ENCODE measurements at places on chromosomes 6 and 20.

GRCh38 chr20:1373036-1373435 is 19.8 kb downstream of the FKBP1A start:
- no peak for DNase-seq

DNA sequence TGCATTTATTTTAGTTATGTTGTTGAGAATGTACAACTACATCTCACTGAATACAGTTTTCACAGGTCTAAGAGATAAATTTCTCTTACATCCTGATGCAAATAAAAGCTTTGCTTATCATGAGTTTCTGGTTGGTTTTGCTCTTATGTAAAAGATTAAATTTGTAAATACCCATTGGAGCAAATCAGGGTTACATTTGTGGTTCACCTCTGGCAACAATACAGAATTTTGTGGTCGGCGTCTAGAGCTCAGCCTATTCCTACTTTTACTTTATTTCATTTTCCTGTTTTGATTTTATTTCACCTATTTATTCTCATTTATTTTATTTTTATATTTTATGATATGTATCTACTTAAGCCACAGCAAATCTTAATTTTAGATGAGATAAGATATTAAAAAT is 271.9 kb upstream of the MARCKS start:
- DNase-seq, result no peak

GRCh38 chr6:146595972-146596731 is 2.6 kb upstream of the ADGB start:
- peak; percentile 25 for DNase-seq

DNA sequence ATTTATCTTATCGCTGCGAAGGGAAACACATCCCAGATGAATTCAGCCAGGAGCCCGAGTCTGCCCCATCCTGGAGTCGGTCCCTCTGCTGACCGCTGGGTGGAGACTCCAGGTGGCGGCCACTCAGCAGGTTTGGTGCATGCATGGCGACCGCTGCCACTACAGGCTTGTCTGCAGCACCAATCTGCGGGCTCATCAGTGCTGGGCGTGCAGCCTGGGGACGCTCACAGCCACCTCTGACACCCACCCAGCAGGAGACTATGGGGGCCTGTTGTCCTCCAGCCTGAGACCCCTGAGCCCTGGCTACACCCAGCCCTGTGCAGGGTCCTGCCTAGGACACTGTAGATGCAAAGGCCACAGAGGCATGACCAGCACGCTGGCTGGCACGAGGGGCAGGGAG is 40.5 kb upstream of the GATA5 start:
- DNase-seq, result no peak

GRCh38 chr6:158575550-158575949 is 15.7 kb downstream of the TMEM181 start:
- DNase-seq, result no peak

DNA sequence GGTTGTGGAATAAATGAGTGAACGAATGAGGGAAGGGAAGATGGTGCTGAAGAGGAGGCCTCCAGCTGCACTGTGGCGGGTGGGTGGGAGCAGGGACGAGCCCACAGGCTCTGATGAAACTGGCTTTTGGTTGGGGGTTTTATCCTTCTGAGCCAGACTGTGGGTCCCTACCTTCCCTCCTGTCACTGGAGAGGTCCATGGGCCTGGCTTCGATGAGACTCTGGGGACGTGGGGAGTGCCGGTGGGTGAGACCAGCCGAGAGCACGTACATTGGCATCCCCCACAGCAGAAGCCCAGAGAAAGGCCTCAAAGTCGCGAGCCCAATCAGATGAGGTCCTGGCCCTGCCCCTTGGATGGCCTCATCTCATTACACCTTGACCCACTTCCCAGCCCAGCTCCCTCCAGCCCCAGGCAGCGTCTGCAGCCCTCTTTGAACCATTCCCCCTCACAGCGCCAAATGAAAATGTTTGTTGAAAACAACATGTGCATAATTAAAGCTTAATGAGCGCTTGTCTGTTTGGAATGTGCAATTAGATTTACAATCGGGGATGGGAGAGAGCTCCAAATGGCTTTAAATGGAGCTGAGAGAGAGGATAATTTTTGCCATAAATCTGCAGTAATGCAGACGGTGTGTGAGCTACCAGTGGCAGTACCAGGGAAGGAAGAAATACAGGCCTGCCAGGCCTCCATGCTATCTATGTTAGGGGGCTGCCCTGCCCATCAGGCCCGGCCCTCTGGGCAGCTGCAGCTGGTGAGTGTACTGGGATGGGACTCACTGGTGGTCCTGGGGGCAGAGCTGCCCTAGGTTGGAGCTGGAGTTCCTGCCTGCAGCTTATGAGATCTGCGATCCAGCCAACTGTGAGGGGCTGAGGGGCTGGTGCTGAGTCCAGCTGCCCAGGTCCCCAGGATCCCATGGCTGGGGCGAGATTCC is 47.2 kb downstream of the TOX2 start:
- no peak for DNase-seq

DNA sequence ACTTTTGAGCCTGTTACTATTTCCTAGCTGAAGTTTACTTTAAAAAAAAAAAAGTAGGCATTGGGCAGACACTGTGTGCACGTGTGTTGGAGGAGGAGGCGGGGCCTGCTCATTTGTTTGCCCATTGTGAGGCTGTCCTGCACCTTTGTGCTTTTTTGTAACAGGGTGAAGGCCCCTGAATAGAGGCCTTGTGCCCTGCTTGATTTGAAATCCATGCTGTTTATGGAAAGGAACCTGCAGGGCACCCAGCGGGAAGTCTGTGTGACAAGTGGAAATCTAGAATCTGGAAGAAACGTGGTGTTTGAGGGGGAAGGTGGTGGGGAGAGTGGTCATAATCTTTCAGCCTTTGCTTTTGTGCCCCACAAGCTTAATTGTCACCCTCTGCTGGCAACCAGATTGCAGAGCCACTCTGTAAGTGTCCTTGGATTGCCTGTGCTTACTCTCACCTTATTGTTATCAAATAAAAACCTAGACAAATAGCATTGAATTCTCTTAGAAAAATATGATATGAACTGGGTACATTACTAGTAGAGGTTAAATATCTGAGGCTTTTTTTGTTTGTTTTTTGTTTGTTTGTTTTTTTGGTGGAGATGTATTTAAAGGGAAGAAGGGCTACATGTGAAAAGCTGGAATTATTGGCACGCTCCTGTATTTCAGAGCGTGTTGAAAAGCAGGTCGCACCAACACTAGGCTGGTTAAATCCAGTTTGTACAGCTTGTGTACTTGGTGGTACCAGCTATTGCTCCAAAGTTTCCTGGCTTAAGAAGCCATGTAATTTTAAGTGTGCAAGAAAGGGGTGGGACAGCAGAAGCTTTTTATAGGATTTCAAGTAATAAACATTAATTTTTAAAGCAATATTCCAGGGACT is 156.3 kb downstream of the ARID1B start:
- DNase-seq, result no peak

DNA sequence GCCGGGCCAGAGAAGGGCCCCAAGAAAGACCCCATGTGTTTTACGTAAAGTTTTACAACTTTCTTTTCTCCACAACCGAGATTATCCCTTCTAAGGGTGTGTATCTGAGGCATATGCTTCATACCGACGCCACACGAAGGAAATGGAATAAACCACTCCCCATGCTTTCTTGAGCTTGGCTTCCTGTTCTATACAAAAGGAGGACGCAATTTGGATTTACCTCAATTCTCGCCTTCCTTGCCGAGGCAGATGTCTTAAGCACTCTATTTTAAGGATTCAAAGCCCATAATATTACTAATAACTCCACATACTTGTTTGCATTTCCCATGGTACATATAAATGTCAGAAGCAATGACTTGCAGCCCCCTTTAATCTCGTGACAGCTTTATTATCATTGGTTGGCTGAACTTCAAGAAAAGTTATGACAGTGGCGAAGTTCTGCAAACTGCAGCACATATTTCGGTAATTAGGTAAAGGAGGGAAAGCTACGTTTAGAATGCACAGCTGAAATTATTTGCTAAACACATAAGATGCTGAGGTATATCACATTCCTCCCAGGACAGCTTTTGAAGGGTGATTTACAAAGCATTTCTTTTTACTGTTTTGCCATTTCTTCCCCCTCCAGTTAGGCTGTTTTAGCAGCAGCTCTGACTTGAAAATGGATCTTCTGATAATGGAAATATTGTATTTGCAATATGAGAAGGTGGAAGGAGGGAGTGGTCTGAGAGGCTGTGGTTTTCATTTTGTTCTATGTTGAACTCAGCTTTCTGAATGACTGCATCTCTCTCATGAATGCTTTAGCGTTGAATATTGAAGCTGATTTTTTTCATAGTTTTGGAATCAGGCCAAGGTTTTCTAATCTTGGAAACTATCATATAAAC is 330.5 kb downstream of the EPHA7 start:
- DNase-seq, result no peak

DNA sequence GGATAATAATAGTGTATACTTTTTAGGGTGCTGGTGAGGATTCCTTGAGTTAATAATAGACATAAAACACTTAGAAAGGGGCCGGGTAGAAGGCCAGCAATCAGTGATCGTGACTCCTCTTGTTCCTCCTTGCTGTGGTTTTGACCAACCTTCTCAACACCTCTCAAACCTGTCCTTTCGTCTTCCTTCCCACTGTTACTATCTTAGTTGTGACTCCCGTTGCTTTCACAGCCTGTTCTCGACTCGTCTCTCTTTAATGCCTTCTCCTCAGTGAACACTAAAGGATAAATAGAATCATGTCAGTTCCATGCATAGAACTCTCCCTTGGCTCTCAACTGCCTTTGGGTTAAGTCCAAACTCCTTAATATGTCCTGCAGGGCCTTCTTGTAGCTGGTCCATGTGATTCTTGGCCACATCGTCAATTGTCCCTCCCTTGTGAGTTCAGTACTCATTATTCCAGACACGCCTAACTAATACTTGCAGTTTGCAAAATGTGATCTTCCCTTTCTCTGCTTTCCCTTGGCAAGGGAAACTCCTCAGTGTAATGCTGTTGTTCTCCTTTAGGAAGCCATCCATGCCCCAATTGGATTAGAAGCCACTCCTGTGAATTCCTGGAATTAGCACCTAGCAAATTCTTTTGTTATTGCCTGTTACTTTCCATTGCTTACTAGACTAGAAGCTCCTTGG is 164.9 kb downstream of the UTRN start:
- no peak for DNase-seq

Measured in CD4-positive, alpha-beta T cell treated with Interleukin-4 for 1 hour (primary cell).